Stimulated activated CD8-positive, alpha-beta memory T cell treated with anti-CD3 and anti-CD28 coated beads, Interleukin-4, amount 100 ng/mL, for 4 hours (primary cell): ENCODE measurements at places on chromosomes 2 and 18.

DNA sequence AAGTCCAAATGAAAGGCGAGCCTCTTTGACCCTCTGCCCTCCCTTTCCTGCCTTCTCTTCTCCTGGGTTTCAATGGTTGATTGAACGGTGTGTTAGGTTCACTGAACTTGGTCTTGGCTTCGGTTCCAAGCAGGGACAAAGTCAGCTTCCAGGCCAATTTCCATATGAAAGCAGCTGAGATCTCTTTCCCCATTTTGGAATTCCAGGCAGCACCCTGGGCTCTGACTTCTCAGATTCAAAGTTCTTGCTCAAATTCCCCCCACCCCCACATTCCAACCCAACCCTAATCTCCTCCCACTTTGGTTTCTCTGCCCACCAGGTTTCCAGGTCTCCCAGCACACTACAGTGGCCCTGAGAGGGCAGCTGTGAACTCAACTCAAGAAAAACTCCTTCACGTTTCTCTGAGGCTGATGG lies 231.0 kb downstream of the INSIG2 start:
- DNase-seq = no peak

DNA sequence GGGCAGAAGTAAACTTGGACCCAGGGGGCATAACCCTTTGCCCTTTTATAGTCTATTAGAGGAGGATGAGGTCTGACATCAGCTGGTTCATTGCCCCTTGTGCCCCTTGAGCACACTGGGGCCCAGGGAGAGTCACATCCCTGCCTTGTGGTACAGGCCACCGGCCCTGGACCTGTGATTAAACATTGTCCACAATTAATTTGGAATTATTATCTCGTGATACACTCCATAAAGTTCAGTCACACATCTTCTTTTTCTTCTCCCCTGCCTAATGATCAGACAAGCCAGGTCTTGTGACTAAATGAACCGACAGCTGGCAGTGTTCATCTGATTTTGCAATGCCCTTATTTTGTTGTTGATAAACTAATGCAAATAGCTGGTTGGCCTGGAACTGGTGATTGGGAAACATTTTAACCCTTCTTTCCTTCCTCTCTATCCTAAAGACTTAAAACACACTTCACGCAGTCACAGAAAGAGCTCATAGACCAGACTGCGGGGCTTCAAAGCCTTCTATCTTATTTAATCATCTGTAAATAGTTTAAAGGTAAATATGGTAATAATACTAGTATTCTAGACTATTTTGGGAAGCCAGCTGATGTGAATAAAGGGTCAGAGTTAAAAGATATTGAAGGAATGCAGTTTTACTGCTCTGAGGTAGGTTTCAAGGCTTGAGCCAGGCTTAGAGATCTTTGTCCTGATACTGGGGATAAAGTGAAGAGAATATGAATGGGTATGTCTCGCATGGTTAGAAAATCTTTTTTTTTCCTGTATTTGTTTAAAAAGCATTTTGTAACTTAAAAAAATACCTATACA lies 13.4 kb downstream of the IL1R1 start:
- no peak for DNase-seq

GRCh38 chr18:63265326-63265725 lies 54.2 kb downstream of the BCL2 start:
- DNase-seq = no peak

DNA sequence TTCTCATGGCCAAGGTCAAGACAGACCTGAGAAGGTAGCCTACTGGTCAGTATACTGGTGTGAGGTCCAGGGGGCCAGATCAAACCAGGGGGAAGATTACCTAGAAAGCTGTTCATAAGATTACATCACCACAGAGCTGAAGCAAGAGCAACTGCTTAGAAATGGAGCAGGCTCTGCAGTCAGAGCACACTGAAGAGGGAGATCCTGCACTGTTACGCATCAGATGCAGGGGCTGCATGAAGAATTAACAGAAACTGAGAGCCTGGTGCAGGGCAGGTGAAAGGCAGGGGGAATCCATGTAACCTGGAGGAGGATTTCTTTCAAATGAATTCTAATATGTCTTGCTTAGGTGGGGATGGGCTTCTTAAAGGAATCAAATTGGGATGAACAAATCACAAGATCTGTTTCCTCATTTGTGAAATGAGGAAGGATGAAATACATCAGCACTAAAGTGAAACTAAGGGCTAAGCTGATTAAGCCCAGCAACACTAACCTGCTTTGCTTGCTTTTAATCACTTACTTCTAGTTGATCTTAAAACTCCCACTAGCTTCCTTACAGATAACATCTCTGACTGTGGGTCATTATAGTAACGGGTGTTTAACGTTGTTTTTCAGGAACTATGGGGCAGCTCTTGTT lies 74.3 kb upstream of the ADAM23 start:
- no peak for DNase-seq

DNA sequence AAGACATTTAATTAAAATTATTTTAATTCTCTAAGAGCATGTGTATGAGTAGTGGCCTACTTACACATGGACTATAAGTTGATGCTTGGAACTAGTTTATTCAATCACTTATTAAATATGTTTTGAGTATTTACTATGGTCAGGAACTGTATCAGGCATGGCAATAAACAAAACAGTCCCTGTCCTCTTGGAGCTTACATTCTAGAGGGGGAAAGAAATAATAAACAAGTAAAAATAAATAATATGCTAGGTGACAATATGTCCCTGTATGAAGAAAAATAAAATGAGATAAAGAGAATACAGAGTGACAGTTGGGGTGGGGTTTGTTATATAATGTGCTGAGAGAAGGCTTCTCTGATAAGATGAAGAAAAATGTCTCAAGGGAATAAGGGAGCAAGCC lies 74.5 kb downstream of the MYO3B start:
- no peak for DNase-seq

DNA sequence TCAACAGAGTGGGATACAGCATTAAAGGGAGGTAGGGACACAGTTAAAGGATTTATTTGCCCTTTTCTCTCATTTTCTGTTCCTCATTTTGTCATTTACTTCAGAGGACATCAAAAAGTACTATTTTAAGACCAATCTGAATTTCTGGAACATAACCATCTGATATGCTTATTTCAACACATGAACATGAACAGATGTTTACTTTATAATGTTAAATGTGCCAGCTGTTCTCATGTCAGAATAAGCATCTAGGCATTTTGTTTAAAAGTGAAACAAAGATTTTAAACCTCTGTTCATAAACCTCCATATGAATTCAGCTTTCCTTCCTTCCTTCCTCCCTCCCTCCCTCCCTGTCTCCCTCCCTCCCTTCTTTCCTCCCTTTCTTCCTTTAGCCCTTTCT lies 677.7 kb downstream of the CNTNAP5 start:
- no peak for DNase-seq

GRCh38 chr2:229818230-229818629 lies 103.6 kb downstream of the TRIP12 start:
- no peak for DNase-seq

GRCh38 chr2:51065276-51065675 lies 33.3 kb upstream of the NRXN1 start:
- no peak for DNase-seq

- no peak for DNase-seq
These were observed 50.5 kb upstream of the TSPYL6 start for GRCh38 chr2:54306556-54306955.

GRCh38 chr2:177489719-177490301 lies 97.2 kb downstream of the AGPS start:
- DNase-seq = no peak

DNA sequence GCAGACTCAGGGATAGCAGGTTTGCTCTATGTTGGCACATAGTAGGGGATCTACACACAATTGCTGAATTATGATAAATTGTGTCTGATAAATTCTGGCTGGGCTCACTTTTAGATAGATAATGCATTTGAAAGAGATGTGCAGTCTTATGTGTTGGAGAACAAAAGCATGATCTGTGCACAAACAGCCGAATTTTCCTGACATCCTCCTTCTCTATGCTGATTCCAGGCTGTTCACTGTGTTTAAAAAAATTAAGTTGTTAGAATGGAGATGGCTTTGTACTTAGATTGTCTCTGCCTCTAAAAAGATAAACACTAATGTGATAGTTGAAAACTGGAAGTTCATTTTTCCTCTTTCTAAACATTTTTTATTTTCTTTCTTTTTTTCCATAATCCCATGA lies 2.1 kb downstream of the CERS6 start:
- no peak for DNase-seq
